GM12878 (cell line): ENCODE measurements at places on chromosomes 2 and 18. TPM values are rescaled to one million over a fixed set of nuclear protein-coding genes. Genes with fewer than 3 reads are reported as not detected.

DNA sequence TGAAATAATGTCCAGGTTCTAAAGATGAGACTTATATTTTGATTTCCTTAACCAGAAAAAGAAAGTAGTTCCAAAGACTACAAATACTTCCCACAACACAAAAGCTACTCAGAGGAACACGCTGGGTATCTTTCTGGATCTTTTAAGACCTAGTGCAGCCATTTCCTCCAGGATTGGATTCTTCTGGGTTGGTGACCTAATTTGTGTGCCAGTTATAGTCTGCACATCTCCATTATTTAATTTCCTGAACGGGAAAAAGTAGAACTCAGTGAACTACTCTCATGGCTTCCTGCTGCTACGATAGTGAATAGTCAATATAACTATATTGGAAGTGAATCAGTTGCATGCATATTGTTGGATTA, 1.5 kb downstream of the TMEM87B start:
- no peaks in the 10 kb centered on the region for H3K27me3 ChIP-seq
- DNase-seq = no peak
- H3K4me3 ChIP-seq = peak overlapping the region; percentile 90

- H3K4me3 ChIP-seq = no peak overlapping the region
- no peak for DNase-seq
- H3K27ac ChIP-seq = no peak overlapping the region
Observed at GRCh38 chr2:4107179-4107578, 403.8 kb downstream of the DCDC2C start.

GRCh38 chr2:210541290-210541902, 15.0 kb upstream of the CPS1 start:
- no peak for DNase-seq
- H3K36me3 ChIP-seq = no peaks in the 10 kb centered on the region
- no peaks in the 10 kb centered on the region for H3K4me1 ChIP-seq
- H3K27me3 ChIP-seq = no peaks in the 10 kb centered on the region
- no peak overlapping the region for H3K4me3 ChIP-seq

DNA sequence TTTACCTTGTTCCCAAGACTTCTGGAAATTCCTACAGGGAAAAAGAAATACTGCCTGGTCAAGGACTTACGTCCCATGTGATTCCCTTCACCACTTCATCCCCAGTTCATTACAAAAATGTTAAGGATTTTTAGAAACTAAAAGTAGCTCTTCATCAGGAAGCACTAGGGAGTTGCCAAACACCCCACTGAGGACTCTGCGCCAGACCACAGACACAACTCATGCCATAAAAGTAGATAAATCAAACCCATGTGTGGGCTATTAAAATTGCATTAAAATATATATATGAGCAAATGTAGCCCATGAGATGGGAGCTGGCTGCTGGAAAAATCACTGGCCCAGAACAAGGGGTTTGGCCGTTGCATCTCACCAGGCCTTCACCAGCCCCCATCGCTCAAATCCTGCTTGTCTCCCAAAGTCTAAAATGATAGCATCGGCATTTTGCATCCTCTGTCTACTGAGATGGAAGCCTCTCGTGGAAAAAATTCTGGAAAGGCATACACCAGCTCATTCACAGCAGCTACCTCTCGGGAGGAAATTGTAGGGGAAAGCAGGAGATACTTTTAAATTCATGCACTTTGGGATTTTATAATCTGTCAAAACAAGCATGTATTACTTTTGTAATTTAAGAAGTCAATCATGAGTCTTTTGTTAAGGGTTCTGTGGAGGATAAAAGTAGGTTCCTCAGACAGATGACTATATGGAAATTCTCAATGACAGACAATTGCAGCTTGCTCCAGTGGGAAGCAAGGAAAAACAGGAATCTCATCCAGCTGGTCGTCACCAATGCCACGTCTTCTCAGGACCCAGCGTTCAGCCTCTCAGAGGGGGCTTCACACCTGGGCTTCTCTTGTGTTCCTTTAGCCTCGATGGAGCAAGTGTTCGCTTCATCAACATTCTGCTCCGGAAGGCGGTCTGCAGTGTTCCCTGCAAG, 113.9 kb downstream of the MREG start:
- H3K4me1 ChIP-seq = no peaks in the 10 kb centered on the region
- no peak overlapping the region for H3K4me3 ChIP-seq
- no peaks in the 10 kb centered on the region for H3K27me3 ChIP-seq

GRCh38 chr2:182132605-182133004, 147.0 kb downstream of the PPP1R1C start:
- H3K4me3 ChIP-seq = no peak overlapping the region
- H3K27ac ChIP-seq = no peak overlapping the region
- no peaks in the 10 kb centered on the region for H3K27me3 ChIP-seq
- no peak for DNase-seq
- H3K4me1 ChIP-seq = no peaks in the 10 kb centered on the region
- H3K36me3 ChIP-seq = no peaks in the 10 kb centered on the region

PAX3 gene
- total RNA-seq = not detected in 2 replicates

DNA sequence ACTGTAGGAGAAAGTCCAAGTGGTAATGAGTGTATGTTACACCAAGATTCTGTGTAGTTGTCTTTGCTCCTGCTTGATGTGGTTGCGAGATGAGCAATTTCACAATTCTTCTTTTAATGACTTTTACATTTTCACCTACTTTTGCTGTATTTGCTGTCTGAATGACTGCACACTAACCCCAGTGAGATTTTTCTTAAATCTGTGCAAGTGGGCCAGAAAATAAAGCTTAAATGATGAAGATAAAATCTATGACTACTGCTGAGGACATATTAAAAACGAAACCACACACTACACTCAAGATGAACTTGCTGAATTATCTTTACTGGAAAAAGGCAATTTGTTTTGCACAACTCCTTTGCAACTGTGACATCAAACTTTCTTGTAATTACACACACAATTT, 4.1 kb downstream of the LDAH start:
- no peak overlapping the region for H3K27ac ChIP-seq
- H3K4me1 ChIP-seq = no peaks in the 10 kb centered on the region
- no peak overlapping the region for H3K4me3 ChIP-seq
- no peaks in the 10 kb centered on the region for H3K27me3 ChIP-seq
- H3K36me3 ChIP-seq = no peaks in the 10 kb centered on the region
- DNase-seq = no peak

DNA sequence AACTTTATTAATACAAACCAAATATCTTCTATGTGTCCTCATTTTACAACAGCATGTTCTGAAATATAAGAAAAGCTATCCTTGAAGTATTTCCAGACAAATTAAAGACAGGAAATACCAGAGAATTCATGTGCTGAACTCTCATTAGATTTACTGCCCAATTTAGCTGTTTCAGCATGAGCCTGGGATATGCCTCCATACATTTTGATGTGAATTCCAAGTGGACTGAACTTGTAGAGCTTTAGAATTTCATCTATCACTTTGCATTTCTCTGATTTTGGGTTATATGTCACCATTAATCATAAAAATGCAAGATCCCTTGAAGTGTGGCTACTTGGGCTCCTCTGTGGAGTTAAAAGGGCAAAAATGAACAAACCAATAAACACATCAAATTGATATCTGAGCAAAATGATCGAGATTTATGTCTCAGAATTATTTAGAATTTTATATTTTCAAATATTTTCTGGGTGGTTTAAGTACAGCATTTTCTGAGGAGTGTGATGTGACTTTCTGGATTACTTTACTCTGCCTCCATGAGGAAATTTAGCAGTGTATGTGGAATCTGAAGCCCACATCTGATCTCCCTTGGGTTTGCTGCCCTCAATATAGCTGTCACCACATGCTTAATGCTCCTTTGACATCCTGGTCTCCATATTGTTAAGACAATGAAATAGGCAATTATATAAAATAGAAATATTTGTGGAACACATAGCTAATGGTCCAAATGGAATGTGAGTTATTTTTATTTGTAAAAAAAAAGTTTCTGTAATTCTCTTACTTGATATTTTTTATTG, 206.6 kb upstream of the RBMS1 start:
- no peak overlapping the region for H3K27ac ChIP-seq
- no peak for DNase-seq
- no peak overlapping the region for H3K4me3 ChIP-seq
- H3K4me1 ChIP-seq = peaks cover 5% of the 10 kb centered on the region; the same call in 1 of the 2 replicates

DNA sequence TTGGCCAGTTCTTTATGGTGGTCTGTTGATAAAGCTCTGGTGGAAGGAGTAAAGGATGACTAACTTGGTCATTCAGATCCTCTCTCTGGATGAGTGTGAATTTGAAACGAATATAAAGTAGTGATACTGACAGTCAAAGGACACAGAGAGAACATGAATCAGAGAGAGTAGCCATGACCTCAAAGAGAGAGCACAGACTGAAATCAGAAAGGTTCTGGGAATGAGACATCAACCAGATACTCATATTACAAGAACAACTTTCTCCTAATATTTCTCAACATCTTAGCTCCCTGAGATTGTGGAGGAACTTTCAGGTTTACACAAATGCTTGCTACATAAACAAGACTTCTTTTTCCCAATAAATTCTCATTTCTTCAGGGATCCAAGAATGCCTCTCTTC, 849.1 kb upstream of the CHAC2 start:
- no peaks in the 10 kb centered on the region for H3K27me3 ChIP-seq
- no peak overlapping the region for H3K4me3 ChIP-seq
- H3K36me3 ChIP-seq = no peaks in the 10 kb centered on the region
- no peaks in the 10 kb centered on the region for H3K4me1 ChIP-seq

SCN3A gene
- total RNA-seq = 0.05 and 0.21 TPM in 2 replicates

GRCh38 chr2:216872624-216873023, 12.8 kb upstream of the TNP1 start:
- no peaks in the 10 kb centered on the region for H3K4me1 ChIP-seq
- no peak overlapping the region for H3K4me3 ChIP-seq
- H3K27ac ChIP-seq = no peak overlapping the region
- H3K36me3 ChIP-seq = no peaks in the 10 kb centered on the region

DNA sequence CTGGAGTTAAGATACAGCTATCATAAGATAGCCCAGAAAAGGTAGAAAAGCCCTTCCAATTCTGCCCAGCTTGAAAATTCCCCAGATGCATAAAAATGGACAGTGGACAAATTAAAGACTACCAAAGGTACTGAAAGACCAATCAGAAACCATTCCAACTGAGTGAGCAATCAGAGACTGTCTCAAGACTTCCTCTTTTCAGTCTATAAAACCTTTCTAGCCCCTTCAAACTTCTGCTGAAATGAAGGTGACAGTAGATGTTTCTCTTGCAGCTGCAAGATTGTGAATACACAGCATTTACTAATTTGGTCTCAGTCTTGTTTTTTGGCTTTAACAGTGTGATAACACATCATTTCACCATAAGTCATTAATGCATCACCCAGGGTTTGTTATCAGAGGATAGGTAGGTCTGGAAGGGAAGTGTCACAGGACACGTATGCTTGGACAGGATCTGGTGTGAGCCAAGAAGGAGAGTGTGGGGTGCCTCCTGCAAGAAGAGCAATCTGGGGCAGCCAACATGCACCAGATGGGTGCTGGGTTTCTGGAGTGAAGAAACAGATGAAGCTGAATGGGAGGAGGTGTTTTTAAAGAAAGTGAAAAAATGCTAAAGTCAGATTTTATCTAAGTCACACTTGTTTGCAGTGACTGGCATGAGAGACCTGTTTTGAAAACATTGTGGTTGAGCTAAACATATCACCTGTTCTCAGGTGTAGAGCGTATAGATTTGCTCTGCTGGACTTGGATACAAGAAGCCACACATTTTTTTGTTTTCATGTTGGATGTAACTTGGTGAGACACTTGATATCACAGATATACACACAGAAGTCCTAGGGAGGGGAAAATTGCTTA, 75.3 kb upstream of the DDX18 start:
- no peaks in the 10 kb centered on the region for H3K4me1 ChIP-seq
- DNase-seq = no peak
- no peak overlapping the region for H3K27ac ChIP-seq
- H3K27me3 ChIP-seq = no peaks in the 10 kb centered on the region

ZNF385B gene
- not detected in 2 replicates for total RNA-seq

GRCh38 chr18:6886797-6887330, 157.3 kb downstream of the ARHGAP28 start:
- no peak overlapping the region for H3K4me3 ChIP-seq
- H3K27ac ChIP-seq = no peak overlapping the region
- no peak for DNase-seq
- no peaks in the 10 kb centered on the region for H3K27me3 ChIP-seq

SLC11A1 gene
- 0.38 and 0.56 TPM in 2 replicates for total RNA-seq

GRCh38 chr2:61193670-61194561, 31.9 kb downstream of the C2orf74 start:
- no peaks in the 10 kb centered on the region; the same call in none of the 2 replicates for H3K36me3 ChIP-seq
- no peak for DNase-seq
- no peak overlapping the region for H3K4me3 ChIP-seq

DNA sequence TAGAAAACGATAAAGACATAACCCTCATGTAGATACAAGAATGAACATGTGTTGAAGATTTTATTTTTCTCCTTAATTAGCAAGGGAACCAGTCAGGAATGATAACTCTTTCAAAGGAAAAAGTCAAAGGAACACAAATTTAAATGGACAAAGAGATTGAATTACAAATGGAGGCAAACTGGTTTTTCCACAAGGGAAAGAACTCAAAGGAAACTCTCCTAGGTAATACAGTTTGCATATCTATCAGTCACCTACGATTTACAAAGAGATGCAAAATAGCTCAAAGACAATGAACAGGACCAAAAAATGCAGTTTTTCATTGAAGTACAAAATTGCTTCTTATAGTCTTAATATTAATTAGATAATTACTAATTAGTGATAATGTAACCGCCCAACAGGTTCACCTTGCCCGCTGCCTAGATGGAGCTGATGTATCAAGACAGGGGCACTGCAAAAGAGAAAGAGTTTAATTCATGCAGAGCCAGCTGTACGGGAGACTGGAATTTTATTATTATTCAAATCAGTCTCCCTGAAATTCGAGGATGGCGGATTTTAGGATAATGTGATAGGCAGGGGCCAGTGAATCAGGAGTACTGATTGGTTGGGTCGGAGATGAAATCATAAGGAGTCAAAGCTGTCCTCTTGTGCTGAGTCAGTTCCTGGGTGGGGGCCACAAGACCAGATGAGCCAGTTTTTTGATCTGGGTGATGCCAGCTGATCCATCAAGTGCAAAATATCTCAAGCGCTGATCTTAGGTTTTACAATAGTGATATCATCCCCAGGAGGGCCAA, 151.0 kb downstream of the TMEM17 start:
- no peak for DNase-seq
- H3K27me3 ChIP-seq = no peaks in the 10 kb centered on the region
- no peaks in the 10 kb centered on the region for H3K4me1 ChIP-seq

DNA sequence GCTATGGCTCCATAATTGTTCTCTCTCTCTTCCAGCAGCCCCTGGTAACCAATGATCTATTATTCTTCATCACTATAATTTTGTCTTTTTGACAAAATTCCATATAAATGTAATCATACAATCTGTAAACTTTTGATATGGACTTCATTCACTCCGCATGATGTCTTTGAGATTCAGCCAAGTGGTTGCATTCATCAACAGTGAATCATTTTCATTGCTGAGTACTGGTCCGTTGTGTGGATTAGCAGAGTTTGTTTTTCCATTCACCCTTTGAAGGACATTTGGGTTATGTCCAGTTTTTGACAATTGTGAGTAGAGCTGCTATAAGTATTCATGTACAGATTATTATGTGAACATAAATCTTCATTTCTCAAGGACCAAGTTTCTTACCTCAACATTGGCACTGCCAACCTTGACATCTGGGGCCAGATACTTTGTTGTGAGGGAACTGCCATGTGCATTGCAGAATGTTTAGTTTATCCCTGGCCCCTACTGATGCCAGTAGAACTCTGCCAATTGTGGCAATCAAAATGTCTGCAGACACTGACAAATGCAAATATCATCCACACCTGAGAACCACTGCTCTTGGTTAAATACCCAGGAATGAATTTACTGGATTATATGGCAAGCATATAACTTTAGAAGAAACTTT, 48.4 kb upstream of the BCL2L11 start:
- H3K4me1 ChIP-seq = no peaks in the 10 kb centered on the region
- no peak overlapping the region for H3K27ac ChIP-seq
- DNase-seq = no peak
